Myocyte (in vitro differentiated cells): ENCODE measurements at places on chromosomes 7 and 10.
A peak's percentile ranks its signal among the peaks of the same experiment; 100 is the strongest.

DNA sequence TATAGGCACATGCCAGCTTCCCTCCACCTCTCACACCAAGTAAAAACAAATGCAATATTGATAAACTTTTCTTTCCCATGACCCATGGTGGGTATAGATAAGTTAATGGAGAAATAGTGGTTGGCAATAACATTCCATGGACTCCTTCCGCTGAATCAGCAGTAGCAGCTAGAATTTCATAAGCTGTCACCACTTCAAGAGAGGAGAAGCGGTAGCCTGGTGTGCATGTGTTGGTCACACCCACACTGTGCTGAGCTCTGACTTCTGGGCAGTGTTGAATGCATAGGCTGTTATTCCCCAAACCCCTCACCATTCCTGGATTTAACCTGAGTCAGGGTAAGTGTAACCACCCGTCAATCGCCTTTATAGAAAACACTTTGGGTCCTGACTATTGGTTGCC, 32.5 kb upstream of the BMPER start:
- DNase-seq, result peak; percentile 38

DNA sequence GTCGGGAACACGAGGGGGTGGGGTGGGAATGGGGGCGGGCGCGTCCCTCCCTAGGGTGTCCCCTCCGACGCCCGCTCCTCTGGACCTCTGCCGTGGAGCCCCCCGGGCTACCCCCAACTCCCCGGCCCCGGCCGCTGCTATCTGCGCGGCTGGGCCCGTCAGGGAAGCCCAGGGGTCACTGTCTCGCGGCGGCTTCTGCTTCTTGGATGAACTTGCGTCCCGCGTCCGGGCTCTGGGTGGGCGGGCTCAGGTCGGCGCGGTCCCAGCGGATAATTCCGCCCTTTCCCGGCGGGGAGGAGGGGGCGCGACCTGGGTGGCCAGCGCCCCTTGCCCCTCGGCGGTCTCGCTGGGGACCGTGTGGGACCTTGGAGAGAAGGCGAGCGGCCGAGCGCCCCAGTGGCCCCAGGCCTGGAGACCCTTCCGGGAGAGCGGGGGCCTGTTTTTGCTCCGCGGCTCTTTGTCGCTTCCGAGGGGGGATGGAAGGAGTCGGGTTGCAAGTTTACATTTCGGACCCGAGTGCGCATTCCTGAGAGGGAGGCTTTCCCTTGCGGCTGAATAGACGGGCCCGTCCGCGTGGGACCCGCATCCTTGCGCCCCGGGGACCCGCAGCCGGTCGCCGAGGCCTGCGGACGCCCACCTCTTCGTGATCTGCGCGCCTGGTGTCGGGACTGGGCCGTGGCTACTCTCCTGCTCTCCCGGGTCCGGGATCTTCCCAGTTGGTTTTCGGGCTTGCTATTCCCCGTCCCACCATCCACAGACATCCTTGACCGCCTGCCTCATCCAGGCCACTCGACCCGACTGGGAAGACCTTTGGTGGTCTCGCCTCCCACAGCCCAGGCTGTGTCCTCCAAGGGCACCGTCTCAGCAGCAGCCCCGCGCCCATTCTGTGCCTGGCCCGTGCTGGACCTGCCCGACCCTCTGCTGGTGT, 812 bp downstream of the DOCK1 start:
- DNase-seq, result peak; percentile 40

DNA sequence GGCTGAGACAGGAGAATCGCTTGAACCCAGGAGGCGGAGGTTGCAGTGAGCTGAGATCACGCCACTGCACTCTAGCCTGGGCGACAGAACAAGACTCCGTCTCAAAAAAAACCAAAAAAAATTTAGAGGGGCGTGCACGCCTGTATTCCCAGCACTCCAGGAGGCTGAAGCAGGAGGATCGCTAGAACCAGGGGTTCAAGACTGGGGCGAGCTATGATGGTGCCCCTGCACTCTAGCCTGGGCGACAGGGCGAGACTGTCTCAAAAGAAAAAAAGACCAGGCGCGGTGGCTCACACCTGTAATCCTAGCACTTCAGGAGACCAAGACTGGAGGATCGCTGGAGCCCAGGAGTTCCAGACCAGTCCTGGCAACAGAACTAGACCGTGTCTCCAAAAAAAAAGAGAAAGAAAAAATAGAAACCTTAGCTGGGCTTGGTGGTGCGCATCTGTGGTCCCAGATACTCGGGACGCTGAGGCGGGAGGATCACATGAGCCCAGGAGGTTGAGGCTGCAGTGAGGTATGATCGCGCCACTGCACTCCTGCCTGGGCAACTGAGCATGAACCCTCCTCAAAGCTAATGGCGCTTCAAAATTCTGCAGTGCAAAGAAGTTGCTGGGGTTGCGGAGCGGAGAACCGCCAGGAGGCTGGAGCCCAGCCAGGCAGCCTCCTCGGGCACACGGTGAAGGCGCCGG, 382 bp upstream of the MBLAC1 start:
- no peak for DNase-seq

GRCh38 chr10:75401569-75402485, at the start of gene ZNF503:
Gene ZNF503 (minus strand): TSS chr10:75401764. CDS start chr10:75401419, 345 bp downstream.
- peak; percentile 99 for DNase-seq

DNA sequence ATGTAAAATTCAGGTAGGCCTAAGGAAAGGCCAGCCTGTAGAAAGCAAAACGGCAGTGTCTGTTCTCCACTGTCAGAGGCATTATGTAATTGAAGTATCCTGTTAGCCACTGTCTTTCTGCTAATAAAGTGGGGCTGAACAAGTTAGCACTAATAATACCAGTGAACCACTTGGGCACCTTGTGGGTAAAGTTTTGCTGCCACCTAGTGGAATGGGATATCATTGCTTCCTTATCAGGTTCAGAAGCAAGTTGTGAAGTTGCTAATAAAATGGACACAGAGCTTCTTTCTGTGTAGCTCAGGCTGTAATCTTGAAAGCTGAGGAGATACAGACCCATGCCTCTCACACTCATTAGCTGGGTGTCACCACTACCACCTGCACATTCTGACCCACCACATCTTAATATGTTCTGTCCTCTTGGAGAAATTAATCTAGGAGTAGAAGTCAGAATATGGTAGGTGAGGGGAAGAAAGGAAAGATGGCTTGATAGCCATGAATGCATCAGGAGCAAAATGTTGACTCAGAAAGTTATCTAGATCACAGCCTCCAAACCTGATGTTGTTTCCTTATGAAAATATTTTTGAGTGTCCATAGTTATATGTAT, 175.1 kb downstream of the SEPTIN7 start:
- DNase-seq, result peak; percentile 85

DNA sequence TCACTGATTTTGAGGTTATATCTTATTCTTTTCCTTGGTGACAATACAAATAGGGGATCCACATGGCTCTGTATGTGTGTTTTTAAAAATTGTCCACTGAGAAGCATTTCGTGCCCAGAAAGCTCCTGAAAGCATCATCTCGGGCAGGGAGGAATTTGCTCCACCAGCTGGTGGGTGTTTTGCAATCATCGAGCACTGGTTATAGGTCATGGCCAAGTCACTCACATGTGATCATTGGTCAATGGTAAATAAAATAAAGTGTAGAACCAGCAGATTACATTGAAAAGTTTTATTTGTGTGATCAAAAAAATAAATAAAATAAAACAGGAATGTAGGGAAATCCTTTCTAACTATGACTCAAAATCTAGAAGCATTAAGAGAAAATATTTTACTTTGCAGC, 23.0 kb upstream of the SNX13 start:
- DNase-seq, result peak; percentile 76

- no peak for DNase-seq
These were observed 91.3 kb downstream of the DGKI start for GRCh38 chr7:137755427-137755826.

DNA sequence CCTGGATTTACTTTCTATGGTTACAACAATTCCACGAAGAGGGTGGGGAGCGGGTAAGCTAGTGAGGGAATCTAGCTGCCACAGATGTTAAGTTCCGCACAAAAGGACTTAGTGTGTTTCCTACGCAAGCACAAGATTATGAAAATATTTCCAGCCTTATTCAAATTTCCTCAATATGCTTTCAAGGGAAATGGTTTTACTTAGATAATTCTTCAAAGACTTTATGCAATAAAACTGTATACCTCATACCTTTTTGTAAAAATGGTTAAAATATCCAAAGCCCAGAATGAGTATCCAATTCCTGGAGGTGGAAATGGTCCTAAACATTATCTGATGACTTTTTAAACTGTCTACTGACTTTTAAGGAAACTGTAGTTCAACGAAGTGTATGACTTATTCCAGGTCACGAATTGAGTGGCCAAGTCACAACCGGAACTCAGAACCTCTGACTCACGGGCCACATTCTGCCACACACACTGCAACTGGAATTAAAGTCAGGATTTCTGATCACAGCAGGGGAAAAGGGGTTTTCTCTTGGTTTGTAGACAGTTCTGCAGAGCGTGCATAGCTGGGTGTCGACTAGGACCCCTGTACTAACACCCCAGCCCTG, 20.2 kb upstream of the INSIG1 start:
- no peak for DNase-seq

- DNase-seq, result peak; percentile 62
These were observed 163.2 kb downstream of the EBF3 start for GRCh38 chr10:129800796-129801340.

DNA sequence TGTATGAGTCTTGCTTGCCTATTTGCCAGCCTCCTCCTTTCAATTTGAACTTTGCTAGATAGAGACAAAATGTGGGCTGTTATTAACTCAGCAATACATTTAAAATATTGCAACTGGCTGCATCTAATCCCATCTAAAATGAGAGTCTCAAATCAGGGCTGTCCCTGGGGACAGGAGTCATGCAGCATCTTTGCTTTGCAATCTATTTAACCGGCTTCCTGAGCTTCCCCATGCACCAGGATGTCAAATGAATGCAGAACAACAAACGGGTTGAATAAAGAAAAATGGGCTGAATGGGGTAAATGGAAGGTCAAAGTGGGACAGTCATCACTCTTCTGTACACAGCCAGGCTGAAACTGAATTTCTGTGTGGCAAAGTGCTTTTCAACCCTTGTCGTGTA, 89.2 kb downstream of the AOAH start:
- DNase-seq, result peak; percentile 31

GRCh38 chr10:5540891-5541290, 16.1 kb downstream of the CALML3 start:
- DNase-seq, result no peak

GRCh38 chr10:102658802-102659201, 14.5 kb downstream of the TRIM8 start:
- no peak for DNase-seq

GRCh38 chr7:41912851-41913567, 210.1 kb upstream of the INHBA start:
- no peak for DNase-seq

GRCh38 chr7:129434675-129435318, 565 bp downstream of the STRIP2 start:
- DNase-seq, result peak; percentile 57

DNA sequence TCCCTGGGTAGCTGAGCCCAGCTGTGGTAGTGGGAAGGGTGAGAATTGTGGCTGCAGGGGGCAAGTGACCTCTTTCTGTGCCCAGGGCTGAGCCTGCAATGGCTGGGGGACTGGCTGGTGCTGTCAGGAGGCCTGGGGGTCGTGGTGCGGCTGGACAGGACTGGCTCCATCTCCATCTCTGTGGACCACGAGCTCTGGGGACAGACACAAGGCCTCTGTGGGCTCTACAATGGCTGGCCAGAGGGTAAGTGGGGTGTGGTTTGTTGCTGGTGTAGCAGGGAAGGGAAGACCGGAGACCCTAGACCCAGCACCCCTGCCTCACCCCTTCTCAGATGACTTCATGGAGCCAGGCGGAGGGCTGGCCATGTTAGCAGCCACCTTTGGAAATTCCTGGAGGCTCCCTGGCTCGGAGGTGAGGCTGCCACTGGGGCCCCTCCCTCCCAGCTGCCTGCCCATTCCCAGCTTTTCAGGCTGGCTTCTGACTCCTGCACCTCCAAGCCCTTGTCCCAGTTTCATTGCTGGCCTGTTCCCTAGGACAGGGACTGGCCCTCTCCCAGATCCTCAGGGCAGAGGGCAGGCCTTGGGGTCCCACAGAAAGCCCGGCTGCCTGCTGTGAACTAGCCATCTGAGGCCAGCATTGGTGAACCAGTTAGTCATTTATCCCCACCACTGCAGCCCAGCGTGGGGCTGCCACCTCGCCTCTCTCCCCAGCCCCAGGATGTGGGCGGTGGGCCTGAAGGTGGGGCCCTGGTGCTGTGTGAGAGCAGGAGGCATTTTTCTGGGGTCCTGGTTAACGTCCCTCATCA, 5.5 kb upstream of the ZNF467 start:
- no peak for DNase-seq

GRCh38 chr7:51666266-51666665, 349.7 kb upstream of the COBL start:
- DNase-seq, result no peak

- no peak for DNase-seq
These were observed 140.2 kb upstream of the AHR start for GRCh38 chr7:17158261-17158660.

GRCh38 chr7:65285906-65286864, 87.5 kb upstream of the ZNF92 start:
- DNase-seq, result no peak

- DNase-seq, result peak; percentile 18
These were observed 4.1 kb upstream of the SYPL1 start for GRCh38 chr7:106116161-106116704.
